ENCODE measurements at places on chromosomes 4 and X. TPM values are rescaled to one million over a fixed set of nuclear protein-coding genes. Genes with fewer than 3 reads are reported as not detected.

The RNF150 gene
- total RNA-seq = 47.7 TPM

The SYN1 gene
- total RNA-seq = 5.7 TPM

The VEGFD gene
- 0.38 TPM for total RNA-seq

The CFAP47 gene
- 8.7 TPM for total RNA-seq

The XAGE2 gene
- total RNA-seq = not detected

The NEUROG2 gene
- 8.2 TPM for total RNA-seq

The ARAP2 gene
- total RNA-seq = 8.7 TPM

The RAB33A gene
- 8.0 TPM for total RNA-seq

The GEMIN8 gene
- total RNA-seq = 27.2 TPM

The BMPR1B gene
- total RNA-seq = 13.0 TPM

The CFAP99 gene
- not detected for total RNA-seq

The MXRA5 gene
- total RNA-seq = 94.6 TPM

The EDA gene
- 9.0 TPM for total RNA-seq

The OPHN1 gene
- total RNA-seq = 19.1 TPM

The ASB9 gene
- total RNA-seq = 5.3 TPM

The MTNR1A gene
- 1.6 TPM for total RNA-seq

The WFS1 gene
- total RNA-seq = 33.5 TPM

The RBM47 gene
- 18.8 TPM for total RNA-seq

The SGCB gene
- total RNA-seq = 68.0 TPM

The ARR3 gene
- 9.8 TPM for total RNA-seq

The ZDHHC9 gene
- total RNA-seq = 19.4 TPM

The BMP3 gene
- total RNA-seq = 21.3 TPM

The ZNF711 gene
- 71.6 TPM for total RNA-seq
